Dermis microvascular lymphatic vessel endothelial cell (primary cell): ENCODE measurements at places on chromosomes 11 and 22. TPM values are rescaled to one million over a fixed set of nuclear protein-coding genes. Genes with fewer than 3 reads are reported as not detected.

- no peak for DNase-seq
Observed at GRCh38 chr22:45842291-45842991, 134.5 kb downstream of the WNT7B start.

DNA sequence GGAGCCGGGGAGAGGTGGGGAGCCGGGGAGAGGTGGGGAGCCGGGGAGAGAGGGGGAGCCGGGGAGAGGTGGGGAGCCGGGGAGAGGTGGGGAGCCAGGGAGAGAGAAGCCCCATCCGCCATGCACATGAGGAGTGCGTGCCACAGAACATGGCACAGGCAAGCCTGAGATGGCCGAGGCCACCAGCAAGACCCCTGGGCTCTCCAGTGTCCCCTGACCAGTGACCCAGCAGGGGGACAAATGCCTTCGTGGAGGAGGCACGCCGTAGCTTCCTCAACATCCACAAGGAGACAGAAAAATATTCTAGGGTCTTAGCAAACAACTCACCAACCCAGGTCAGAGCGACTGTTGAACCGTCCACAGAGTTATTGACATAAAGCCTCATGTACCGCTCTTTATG is 618.8 kb downstream of the TBC1D22A start:
- DNase-seq, result no peak

GRCh38 chr11:3002871-3003270 is 10.7 kb upstream of the NAP1L4 start:
- DNase-seq, result no peak

DNA sequence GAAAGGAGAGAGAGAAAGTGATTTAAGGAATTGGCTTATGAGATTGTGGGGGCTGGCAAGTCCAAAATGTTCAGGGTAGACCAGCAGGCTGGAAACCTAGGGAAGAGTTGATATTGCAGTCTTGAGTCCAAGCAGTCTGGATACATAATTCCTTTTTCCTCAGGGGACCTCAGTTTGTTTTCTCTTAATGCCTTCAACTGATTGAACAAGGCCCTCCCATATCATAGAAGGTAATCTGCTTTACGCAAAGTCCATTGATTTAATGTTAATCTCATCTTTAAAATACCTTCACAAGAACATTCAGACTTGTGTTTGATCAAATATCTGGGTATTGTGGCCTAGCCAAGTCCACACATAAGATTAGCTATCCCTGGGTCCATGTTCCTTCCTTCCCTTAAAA is 494.7 kb downstream of the INSC start:
- no peak for DNase-seq

The TMPRSS13 gene
- total RNA-seq, result not detected in 2 replicates

The NAALAD2 gene
- total RNA-seq, result 0.26 and 0.51 TPM in 2 replicates

The TRIM22 gene
- 60.6 and 85.6 TPM in 2 replicates for total RNA-seq

The MFNG gene
- 97.7 and 197 TPM in 2 replicates for total RNA-seq

- no peak for DNase-seq
Observed at GRCh38 chr11:68287419-68287818, 15.6 kb upstream of the C11orf24 start.

DNA sequence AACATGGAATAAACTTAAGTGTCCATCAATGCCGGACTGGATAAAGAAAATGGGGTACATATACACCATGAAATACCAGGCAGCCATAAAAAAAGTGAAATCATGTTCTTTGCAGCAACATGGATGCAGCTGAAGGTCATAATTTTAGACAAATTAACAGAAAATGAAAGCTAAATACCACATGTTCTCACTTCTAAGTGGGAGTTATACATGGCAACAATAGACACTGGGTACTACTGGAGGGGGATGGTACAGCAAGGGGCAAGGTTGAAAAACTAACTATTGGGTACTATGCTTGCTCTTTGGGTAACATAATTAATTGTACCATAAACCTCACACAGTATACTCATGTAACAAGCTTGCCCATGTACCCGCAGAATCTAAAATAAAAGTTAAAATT is 851.6 kb downstream of the DLG2 start:
- DNase-seq, result no peak

The GSTT2B gene
- 5.4 and 7.0 TPM in 2 replicates for total RNA-seq

The SYT8 gene
- under 0.01 and 0.13 TPM in 2 replicates for total RNA-seq

GRCh38 chr11:87477321-87477720 is 439.6 kb downstream of the TMEM135 start:
- DNase-seq, result no peak

DNA sequence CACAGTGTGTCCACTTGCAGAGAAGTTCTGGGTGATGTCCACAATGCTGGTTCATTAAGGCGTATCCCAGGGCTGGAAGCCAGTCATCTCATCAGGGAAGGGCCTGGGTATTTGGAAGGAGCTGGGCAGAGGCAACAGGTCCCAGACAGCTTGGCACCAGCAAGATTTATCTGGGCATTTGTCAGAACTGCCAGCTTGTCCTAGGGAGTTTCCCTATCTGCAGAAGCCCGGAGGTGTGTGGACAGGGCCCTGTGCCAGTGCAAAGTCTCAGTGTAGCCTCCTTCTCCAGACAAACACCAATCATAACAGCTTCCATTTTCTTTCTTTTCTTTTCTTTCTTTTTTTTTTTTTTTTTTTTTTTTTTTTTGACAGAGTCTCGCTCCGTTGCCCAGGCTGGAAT is 125.3 kb upstream of the TIMP3 start:
- no peak for DNase-seq

DNA sequence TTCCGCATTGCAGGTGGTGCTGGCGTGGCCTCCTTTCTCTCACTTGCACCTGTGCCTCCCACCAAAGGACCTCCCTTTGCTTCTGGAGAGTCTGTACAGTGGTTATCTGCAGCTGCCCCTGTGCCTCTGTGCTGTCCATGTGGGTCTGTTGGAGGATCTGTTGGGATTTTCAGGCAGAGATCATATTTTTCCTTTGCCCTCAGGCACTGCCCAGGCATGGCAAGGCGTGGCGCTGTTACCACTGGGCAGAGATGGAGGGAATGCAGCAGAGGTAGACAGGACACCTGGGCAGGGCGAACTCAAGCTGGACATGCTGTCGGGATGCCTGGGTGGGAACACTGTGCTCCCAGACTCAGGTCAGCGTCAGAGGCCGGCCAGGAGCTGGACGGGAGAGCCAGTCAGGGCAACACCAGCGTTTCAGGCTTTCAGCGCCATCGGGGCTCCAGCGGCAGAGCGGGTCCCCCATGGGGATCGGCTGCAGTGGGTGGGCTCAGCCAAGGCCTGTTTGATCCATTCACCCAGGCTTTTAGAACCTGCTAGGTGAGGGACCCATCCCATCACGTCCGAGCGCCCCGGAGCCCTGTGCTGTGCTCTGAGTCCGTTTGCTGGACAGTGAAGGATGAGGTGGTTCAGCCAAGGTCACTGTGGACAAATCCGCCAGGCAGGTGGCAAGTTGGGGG is 718.9 kb downstream of the BRD1 start:
- no peak for DNase-seq

DNA sequence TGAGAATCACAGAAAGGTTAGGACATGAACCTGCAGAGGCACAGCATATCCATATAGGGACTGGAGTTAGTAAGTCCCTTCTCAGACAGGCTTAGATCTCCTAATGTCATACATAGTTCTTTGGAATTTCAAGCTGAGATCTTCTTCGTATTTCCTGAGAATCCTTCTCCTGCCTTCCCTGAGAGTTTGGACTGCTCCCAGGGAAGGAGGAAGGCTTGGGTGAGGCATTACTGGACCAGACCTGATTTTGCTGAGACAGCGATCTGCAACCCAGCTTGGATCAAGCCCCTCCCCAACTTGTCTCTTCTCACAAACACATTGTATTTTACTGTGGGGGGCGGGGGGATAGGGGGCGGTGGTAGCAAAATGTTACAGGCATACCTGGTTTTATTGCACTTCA is 108.5 kb downstream of the TSPAN18 start:
- DNase-seq, result no peak

GRCh38 chr11:132540581-132540980 is 991.7 kb downstream of the OPCML start:
- DNase-seq, result no peak

The FZD4 gene
- 143 and 147 TPM in 2 replicates for total RNA-seq

GRCh38 chr11:68379206-68379605 is 66.8 kb downstream of the LRP5 start:
- DNase-seq, result no peak

The ALKBH8 gene
- 4.6 and 6.4 TPM in 2 replicates for total RNA-seq

The APOBEC3A gene
- not detected in 2 replicates for total RNA-seq

DNA sequence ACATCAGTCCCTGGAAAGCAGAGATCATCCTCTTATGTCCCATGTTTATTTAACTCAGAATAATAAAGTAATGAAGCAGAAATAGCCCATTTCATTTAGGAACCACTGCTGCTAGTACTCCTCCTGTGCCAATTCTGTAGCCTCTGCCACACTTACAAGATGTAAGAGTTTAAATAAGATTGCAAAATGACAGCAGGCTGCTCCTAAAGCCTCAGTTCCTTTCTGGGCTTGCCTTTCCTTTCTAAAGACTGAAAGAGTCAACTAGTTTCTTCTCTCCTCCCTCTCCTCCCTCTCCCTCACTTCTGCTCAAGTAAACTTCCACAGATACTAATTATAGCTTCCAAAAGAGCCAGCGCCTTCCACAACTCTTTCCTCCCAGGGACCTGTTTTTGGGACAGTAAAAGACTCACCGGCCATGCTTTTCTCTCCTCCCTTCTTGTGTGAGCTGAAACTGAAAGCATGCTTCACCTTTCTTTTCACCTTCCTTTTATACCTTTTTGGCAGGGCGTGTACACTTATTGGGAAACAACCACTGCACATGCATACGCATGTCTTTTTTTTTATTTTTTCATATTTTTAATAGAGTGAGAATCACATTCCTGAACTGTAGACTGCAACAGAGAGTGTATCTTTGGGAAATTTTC is 26.1 kb upstream of the CARD16 start:
- no peak for DNase-seq

The BACE1-AS gene
- total RNA-seq, result 1.4 and 1.9 TPM in 2 replicates

The UQCC3 gene
- total RNA-seq, result 5.6 and 9.9 TPM in 2 replicates
